ENCODE measurements at places on chromosomes 3 and 15. TPM values are rescaled to one million over a fixed set of nuclear protein-coding genes. Genes with fewer than 3 reads are reported as not detected.
A peak's percentile ranks its signal among the peaks of the same experiment; 100 is the strongest.

DNA sequence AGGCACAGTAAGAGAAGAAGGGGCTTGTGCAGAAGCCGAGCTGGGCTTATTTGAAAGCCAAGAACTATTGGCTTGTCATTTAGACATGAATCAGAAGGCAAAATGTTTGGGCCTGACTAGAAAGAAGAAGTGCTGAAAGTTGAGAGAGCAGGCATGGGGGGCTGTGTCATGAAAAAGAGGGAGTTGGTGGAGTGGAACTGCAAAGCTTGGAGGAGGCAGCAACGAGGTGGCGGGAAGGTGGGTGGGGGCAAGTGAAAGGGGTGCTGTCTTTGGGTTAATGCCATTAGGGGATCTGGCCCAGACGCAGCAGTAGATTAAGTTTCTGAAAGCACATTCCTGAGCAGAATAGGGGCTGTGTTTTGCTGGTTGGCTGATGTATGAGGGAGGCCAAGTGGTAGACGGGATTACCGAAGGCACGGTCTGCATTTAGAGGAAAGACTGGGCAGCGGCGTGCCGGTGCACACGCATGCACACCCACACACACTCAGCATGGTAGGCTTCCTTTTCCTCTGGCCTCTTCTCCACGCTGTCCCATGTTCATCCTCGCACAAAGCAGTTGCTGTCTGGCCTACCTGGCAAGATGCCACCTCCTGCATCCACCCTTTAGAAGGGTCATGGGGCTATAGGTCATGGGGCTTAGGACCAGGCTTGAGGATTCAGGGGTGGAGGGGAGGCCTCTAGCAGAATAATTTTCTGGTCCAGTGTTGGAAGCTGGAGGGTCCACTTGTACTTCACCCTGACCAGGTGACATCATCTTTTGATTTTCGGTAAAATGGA is 43.0 kb downstream of the BOC start:
- no peak for DNase-seq

DNA sequence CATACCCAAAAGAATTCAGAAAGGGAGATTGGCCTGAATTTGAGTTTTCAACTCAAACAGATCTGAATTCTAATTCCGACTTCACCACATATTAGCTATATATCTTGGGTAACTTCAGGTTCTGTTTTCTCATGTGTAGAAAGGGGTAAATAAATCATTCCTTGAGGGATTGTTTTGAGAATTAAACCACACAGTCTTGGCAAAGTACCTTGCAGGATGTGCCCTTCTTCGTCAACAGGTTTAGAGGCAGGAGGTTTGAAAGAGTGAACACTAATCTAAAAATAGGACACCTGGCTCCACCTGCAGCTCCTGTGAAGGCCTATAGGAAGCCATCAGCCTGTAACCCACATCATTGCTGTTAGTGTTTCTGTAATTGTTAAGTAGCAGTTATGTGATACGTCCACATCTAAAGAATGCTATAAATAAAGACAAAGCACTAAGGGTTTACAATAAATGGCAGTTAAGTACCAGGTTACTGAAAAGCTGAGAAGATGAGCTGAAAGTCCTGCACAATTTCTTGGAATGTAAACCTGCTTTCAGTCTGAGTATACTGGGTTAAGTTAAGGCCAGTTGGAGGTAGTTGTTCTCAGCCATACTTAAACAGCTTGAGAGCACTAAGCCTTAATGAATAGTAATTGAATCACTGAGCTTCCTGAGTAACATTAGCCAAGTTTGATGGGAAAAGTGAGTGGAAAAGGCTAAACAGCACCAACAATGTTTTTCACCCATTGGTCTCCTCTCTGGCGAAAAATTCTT is 6.0 kb downstream of the CCDC80 start:
- DNase-seq: no peak

DNA sequence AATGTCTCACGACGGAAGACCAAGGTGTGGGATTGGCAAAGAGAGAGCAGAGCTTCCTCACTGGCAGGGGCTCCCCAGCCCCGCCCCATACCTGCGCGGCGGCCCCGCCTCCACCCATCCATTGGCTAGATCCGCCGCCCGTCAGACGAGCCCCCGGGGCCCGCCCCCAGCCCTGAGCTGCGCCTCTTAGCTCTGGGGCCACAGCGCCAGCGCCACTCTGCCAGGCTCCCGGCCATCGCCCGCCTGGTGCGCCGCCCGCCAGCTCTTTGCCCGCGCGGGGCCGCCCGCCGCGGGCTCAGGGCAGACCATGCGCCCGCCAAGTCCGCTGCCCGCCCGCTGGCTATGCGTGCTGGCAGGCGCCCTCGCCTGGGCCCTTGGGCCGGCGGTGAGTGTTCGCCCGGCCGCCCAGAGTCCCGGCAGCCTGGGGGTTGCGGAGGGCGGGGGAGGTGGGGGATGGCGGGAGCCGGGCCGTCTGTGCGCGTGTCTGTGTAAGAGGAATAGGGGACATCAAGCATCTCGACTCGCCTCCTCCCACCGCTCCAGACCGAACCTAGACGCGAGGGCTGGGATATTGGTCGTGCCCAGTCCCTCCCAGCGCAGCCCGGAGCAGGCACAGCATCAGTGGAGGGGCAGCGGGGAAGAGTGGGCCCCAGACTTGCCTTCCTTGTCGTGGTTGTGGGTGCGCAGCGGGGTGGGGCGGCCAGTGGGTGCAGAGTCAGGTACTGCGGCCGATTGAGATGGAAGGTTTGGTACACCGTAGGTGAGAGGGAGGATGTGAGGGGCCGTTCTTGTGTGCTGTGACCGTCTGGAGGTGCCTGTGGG is at the start of gene VIPR1:
VIPR1 (plus strand) TSS at position 215 of the 822 bp plus-strand sequence; CDS start at position 308, 93 bp downstream.
- DNase-seq: peak; percentile 90

GRCh38 chr15:66252685-66253417 is 699 bp downstream of the MEGF11 start:
- peak; percentile 18 for DNase-seq

DNA sequence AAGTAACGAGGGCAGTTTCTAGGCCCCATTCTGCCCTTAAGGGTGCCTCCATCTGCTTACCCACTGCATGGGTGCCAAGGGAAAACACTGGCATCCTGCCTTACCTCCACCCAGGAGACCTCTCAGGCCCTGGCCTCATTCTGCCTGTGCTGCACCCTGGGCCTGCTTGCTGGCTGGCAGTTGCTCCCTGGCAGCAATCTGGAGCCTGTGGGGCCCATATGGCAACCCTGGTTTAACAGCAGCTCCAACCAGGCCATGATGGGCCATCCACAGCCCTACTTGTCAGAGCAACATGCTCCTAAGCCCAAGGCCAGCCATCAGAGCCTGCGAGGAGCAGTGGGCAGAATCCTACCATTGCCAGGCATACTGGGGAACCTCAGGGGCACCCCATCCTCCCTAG is 3.7 kb downstream of the C3orf18 start:
- no peak for DNase-seq

DNA sequence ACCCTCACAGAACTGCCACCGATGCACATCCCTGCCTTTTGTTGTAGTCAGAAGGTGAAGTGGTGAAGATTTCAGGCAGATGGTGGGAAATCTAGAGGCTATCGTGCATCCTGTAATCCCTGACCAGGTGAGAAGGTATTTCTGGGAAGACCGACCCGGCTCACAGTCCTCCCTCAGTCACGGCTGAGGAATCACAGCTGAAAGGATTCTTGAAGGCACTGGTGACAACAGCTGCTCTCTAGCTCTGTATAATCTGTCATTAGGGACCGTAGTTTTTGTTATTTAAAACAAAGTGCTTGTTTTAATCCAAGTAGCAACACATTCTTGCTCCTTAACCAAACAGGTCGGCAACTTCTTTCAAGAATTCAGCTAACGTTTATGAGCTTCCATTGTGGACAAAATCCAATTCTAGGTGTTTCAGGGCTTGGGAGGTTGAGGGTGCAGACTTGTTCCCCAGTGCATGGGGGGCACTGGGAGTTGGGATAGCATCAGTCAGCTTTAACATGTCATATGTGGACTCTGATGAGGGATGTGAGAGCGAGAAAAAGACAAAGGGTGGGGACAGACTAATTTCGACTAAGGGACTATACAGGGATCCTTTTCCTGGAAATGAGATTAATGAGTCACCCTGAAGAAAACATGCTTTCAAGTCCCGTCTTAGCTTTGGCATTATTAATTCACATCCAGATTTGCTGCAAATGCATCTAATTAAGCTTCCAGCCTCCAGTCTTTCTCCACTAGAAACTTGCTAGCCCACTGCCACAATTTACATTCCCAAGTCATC is 141.0 kb upstream of the RASGRP1 start:
- DNase-seq: no peak

DNA sequence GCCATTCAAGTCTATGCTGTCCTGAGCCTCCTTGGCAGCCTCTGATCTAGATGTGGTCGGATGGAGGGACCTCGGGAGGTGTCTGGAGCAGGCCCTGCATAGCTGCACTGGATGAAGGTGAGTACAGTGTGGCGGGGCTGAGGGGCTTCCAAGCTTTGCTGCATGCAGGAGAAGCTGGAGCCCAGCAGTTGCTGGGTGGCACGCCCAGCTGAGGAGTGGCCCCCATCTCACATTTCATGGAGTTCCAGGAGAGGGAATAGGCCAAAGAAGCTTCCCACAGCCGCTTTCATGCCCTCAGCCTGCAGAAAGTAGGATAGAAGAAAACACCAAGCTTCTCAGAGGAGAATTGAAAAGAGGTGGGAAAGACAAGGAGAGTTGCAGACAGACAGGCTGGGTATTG is 48.3 kb upstream of the PRR20G start:
- DNase-seq: no peak

GRCh38 chr3:157248590-157249422 is 88.9 kb upstream of the CCNL1 start:
- peak; percentile 48 for DNase-seq

DNA sequence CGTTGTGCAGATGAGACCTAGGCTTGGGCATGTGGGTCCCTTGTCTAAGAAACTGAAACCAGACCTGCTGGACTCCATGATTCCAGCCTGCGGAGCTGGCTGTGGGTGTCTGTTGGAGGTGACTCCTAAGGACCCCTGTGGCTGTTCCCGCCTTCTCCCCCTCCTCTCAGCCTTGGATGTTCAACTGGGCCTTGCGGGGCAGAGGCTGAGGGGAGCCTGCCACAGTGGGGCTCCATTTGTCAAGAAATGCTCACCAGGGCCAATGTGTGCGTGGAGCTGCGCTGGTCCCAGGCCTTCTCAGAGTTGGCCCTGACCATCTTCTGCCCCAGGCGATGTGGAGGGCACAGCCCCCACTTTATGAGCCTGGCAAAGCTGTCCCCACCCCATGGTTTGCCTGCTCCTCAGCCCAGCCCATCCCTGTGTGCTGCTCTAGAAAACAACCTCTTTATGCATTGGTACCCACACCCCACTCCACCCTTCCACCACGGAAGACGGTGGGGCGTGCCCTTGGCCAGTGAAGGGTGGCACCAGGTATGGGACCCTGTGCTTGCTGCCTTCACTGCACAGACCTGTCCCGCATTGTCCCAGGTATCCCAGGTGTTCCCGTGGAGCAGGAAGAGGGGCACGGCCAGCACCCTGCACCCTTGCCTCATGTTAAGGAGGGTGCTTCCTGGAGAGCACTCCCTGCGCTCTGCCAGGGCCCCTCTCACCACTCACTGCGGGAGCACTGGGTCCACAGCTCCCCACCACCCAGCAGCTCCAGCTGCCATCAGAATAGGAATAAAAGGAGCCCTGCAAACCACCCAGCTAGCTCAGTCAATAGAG is 7.9 kb downstream of the MESP2 start:
- no peak for DNase-seq

- DNase-seq: no peak
These were observed 43.5 kb downstream of the SCN5A start for GRCh38 chr3:38605981-38606380.

DNA sequence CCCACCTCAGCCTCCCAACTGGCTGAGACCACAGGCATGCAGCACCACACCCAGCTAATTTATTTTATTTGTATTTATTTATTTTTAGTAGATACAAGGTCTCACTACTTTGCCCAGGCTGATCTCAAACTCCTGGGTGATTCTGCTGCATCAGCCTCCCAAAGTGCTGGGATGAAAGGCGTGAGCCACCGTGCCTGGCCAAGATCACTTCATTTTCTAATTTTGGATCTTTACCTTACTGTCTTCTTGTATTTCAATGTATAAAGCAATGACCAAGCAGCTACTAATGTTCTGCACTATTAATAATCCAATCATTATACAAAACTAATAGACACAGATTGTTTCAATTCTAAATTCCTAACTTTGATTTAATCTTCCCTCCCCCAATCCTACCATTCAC is 56.2 kb downstream of the LRRFIP2 start:
- no peak for DNase-seq

- no peak for DNase-seq
These were observed 430.6 kb upstream of the MCTP2 start for GRCh38 chr15:93800805-93801204.

DNA sequence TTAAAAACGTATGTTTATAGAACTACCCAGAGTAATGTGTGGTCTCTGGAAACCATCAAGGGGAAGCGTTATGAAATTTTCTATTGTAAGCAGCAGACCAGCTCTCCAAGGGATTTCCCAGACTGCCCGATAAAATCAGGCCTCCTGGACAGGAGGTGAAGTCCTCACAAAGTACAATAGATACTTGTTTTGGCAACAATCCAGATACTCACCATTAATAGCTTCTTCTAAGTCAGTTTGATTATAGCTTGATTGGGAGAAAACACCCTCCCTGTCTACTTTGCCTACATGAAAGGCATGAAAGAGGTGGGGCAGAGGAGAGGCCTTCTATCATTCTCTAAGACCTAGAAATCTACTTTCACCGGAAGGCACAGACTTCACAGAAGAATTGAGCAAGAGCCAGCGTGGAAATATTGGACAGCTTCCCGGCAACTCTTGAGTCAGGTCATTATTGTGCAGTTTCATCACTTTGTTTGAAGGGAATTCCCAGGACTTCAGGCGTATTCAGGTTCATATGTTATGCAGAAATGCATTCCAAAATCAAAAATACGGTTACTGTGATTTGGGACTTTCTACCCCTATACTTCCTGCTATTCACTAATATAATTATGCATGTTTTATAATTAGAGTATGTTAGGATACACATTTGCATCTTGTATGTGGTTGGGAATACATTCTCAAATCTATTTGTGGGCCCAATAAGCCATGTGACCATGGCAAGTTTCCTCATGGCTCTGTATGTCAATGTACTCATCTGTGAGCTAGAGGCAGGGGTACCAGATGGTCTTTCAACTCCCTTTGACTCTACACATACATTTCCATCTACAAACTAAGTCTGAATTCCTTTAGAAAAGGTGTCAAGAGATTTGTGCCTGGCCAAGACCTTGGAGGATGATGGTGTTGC is 103.5 kb downstream of the CD47 start:
- DNase-seq: peak; percentile 92

GRCh38 chr3:95037927-95038326 is 975.1 kb downstream of the NSUN3 start:
- DNase-seq: no peak

The SLC33A1 gene
- total RNA-seq: 40.1 TPM

The TMC3 gene
- 0.31 TPM for total RNA-seq

The PLA2G4B gene
- 16.6 TPM for total RNA-seq

The EFL1 gene
- total RNA-seq: 30.6 TPM

The FBXO40 gene
- total RNA-seq: 0.68 TPM

The PIK3CA gene
- total RNA-seq: 20.8 TPM

The ARHGEF26 gene
- total RNA-seq: 33.0 TPM
